ENCODE measurements at places on chromosomes 7 and 10.

GRCh38 chr7:97818066-97818663, 54.0 kb downstream of the ASNS start:
- no peak for DNase-seq

- no peak for DNase-seq
Measured at GRCh38 chr7:7920056-7920455, 48.5 kb upstream of the GLCCI1 start.

- no peak for DNase-seq
Measured at GRCh38 chr10:94963901-94964300, 25.4 kb downstream of the CYP2C9 start.

DNA sequence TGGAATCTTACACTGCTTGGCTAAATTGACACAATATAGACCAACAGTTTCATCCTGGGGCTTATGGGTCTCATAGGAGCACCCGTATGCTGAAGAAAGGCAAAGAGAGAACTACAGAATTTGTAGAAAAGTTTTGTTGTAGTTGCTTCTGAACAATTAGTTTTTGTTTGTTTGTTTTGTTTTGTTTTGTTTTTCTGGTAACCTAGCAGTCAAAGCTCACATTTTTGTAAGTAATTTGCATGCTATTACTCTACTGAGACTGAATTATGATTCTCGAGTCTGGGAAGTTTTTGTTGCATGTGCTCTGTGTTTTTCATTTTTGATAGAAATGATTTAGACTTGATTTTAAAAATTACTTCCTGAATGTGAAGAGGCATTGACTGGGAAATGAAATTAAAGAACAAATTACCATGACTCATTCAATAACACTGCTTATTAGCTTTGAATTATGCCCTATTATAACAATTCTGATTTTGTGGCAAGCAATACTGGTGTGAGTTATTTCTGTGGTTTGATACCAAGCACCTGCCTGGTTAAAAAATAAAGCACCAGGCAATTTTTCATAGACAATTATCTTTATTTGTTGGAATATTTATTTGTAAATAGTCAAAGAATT, 438 bp downstream of the LSMEM1 start:
- DNase-seq, result no peak
